Right ventricle myocardium inferior (tissue), 1 donor: ENCODE measurements at places on chromosomes 3 and 15. TPM values are rescaled to one million over a fixed set of nuclear protein-coding genes. Genes with fewer than 3 reads are reported as not detected.

Gene HRH1
- 1.8 TPM for total RNA-seq

Gene STARD9
- total RNA-seq = 7.2 TPM

Gene CELF6
- total RNA-seq = 1.6 TPM

Gene BCL2A1
- 0.92 TPM for total RNA-seq

Gene TMC3
- total RNA-seq = not detected

Gene CILP
- 15.7 TPM for total RNA-seq

Gene SLC22A14
- total RNA-seq = not detected

Gene RHOV
- total RNA-seq = not detected

Gene GP5
- not detected for total RNA-seq

Gene EFCC1
- total RNA-seq = 2.3 TPM

Gene ALDH1A3
- 3.7 TPM for total RNA-seq

GRCh38 chr15:74635228-74635627 is 19.6 kb downstream of the CLK3 start:
- no peak for DNase-seq

DNA sequence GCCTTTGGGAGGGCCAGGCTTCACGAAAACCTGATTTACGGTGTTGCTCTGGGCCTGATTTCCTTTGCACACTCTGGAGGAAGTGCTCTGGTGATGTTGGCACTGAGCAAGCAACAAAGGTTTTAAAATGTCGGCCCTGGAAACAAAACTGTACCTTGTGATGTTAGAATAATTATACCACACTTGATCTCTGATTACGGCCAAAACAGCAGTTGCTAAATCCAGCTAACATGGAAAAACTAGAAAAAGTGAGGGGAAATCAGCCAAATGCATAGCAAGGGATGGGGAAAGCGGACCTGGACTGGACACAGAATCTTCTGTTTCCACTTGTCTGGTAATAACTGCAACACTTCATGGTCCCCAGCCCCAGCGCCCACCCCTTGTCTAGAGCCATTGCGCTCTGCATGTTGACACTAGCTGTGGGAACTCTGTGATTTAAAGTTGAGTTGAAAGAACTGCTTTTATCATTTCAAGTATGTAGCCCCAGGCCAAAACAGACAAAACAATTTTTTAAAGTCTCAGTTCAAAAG is 120.1 kb downstream of the VGLL4 start:
- no peak for DNase-seq

GRCh38 chr3:172549144-172549543 is 25.9 kb upstream of the TNFSF10 start:
- DNase-seq = no peak

DNA sequence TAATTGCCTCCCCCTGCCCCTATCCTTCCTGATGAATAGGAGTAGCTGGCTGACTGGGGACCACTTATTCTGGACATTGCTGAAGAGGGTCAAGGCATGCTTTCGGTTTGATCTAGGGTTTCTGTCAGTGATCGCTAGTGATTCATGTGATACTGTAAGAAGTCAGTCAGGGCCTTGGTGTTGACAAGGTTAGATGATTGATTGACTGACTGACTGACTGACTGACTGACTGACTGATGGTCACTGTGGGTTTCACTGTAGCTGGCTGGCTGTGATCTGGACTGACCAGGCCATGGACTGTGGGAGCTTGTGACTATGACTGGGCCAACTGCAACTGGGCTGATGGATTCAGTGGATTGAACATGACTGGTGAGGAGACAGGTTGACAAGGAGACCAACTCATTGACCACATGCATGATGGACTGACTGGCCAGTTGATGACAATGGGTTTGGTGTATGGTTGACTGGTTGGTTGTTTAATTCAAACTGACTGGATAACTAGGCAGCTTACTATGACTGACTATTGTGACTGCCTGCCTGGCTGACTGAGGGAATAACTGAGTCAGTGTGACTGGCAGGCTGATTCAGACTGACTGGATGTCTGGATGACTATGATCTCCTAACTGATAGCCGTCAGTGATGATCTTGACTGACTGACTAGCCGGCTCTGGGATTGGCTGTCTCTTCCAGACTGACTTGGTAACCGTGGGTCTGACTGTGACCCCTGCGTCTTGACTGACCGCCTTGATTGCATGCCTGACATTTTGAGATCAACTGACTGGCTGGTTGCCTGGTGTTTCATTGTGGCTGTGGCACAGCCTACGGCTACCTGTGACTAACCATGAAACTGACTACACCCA is 509.9 kb downstream of the SHQ1 start:
- no peak for DNase-seq

GRCh38 chr3:185936273-185936629 is 1.6 kb downstream of the TRA2B start:
- no peak for DNase-seq

GRCh38 chr3:47299381-47300318 is 16.9 kb downstream of the KLHL18 start:
- DNase-seq = no peak

DNA sequence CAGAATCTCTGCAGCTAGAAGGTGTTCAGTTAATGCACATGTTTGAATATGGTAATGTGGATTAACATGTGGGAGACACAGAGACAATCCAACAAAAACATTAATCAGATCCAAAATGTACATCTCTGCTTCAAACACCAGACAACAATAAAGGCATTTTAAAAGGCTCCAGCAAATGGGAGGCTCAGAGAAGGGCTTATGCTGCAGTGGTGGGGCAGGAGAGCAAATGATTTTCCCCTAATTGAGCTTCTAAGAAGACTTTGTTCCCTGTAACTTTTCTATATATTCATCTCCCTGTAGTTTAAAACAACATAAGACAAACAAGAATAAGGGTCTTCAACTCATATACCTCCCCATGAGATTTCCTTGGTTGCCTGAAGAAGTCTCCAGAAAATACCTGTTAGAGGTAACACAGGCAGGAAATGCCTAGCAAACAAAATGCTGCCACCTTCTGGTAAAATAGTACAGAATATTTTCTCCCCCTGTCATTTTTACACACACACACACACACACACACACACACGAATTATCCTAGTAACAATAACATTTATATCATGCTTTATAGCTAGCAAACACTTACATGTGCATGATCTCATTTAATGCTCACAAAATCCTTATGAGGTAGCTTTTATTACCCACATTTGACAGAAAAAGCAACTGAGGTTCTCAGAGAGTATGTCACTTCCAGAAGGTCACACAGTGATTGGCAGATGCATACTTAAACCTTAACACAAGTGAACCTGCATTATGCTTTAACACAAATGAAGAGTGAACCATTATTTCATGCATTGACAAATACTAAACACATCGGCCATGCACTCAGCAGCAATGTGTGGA is 123.4 kb upstream of the MB21D2 start:
- no peak for DNase-seq

- no peak for DNase-seq
Measured at GRCh38 chr3:29605845-29606244, 325.0 kb downstream of the RBMS3 start.

DNA sequence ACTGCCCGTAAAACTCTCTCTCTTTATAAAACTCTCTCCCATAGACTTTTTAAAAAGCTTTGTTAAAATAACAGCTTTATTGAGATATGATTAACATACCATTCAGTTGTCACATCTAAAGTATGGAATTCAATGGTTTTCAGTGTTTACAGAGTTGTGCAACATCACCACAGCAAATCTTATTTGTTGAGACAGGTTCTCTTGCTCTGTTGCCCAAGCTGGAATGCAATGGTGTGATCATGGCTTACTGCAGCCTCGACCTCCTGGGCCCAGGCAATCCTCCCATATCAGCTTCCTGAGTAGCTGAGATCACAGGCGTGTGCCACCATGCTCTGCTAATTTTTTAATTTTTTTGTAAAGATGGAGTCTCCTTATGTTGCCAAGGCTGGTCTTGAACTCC is 35.9 kb upstream of the TRAK1 start:
- DNase-seq = no peak

DNA sequence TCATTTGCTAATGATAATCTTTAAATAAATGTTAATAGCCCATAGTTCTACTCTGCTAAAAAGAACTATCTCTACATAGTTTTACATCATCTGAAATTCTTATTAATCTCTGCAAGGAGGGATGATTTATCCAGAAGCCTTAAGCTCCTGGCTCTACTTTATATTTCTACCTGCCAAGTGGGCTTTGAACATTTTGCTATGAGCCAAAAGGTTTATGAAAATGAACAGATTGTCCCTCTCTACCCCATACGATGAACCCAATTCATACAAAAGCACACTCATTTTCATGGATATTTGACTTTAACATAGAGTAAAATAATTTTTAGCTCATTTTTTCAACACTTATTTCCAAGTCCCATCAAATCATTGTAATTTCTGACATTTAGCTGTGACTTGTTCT is 611.0 kb downstream of the NSUN3 start:
- no peak for DNase-seq

DNA sequence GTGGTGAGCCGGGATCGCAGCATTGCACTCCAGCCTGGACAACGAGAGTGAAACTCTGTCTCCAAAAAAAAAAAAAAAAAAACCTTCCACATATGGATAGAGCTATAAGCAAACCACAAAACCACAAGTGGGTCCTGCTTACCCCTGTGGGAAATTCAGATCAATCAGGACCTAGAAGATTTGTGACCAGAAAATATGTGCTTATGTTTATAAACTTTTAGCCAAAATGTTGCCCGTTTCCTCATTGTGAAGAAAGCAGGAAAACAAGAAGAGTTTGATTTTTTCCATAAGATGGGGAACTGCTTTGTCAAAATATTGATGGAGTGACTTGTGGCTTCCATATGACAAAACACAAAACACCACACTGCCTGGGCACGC is 3.4 kb upstream of the SLC25A38 start:
- DNase-seq = no peak

GRCh38 chr3:35487376-35487775 is 151.9 kb upstream of the ARPP21 start:
- no peak for DNase-seq

DNA sequence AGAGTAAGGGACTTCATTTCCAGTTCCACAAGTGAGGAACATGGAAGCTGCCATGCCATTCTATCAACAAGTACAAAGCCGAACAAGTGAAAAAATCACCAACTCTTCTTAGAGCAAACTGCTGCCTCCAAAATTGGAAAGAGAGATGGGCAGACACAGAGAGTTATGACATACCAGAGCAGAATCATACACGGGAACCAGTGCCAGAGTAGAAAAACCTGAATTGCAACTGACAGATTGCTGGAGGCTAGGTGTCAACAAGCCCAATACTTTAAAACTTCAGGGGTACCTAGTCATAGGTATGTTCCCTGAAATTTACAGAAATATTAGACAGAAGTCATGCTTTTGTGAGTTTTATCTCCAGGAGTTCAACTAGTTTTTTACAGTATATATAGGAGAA is 62.0 kb downstream of the TTBK2 start:
- no peak for DNase-seq

DNA sequence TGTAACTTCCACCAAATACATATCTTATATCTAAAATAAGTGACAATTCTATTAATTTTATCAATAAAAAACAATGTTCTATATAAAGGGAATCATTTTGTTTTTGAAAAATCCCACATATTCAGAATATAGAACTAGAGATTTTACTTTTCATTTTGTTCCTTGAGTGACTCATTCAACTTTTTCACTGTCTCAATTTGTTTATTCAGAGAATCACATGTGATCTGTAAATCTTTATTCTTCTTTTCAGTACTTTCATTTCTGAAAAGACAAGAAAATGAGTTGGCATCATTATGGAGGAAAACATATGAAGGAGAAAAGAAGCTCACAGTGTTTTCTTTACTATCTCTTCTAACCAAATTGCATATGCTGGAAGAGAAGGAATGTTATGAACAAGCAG is 35.0 kb downstream of the CIP2A start:
- no peak for DNase-seq

DNA sequence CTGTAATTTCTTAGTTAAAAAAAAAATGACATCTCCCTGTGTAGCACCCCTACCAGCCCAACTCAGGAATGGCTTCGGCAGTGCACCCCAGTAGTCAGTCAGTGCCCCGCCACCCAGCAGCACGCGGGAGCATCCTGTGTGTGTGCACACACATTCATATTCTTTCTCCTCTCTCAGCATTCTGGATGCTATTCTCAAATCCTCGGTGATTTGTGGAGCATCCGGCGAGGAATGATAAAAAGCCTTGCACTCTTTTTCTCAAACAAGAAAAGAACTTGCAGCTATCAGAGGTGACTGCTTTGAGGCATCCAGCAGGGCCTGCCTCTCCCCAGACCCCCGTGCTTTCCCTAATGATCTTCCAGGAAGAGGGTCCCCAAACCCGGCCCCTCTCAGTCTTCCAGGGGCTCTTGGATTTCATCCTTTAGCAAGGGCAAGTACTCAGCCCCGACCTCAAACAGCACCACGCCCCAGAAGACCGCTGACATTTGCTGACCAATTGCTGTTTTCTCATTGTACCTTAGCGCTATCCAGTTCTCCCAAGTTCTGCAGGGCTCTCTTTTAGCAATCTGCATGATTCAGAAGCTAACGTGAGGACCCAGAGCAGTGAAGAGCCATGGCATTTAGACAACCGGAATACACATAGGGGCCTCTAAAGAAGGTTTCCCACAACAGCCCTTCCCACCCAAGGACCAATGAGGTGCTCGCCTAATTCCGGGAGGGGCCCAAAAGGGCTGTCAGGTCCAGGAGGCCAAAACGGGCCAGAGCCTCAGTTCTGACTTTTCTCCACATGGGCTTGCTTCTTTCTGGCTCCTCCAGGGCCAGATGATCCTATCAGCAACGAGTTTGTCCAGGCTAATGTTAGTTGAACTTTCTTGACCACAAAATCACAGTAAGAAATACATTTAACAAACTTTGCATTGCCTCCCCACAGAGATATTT is 72.2 kb downstream of the FAM174B start:
- no peak for DNase-seq

GRCh38 chr3:195180490-195181112 is 90.4 kb downstream of the XXYLT1 start:
- no peak for DNase-seq
